ENCODE measurements at places on chromosomes 7 and 10.

- no peak for DNase-seq
Measured at GRCh38 chr10:103671126-103671895, 177.8 kb downstream of the NEURL1 start.

DNA sequence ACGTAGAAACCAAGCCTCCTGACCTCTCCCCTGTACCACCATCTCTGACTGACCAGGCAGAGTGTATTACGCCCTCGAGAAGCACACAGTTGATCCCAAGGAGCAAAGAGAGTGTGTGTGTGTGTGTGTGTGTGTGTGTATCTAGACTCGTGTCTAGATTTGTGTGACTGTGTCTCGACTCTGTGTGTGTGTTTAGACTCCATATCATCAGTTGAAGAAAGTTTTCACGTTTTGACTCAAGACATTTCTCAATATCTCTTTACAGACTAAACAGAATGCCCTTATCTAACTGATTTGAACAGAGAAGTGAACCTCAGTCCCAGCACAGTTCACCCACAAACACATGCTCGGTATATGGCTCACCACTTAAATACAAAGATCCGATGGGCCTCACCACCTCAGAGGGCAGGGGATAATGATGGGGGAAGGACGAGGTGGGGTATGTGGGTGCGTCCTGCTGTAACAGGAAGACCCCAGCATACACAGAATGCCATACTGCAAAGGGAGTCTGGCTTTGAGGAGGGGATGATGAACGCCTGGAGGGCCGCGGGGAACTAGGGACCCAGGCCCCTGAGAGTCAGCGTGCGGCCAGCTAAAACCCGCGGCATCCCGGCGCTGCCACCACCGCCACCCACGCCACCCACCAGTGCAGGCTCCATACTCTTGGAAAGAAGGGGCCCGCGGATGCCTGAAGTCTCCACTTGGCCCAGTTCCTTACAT lies 780 bp downstream of the ALDH18A1 start:
- no peak for DNase-seq

GRCh38 chr10:95035332-95036295 lies 33.7 kb downstream of the CYP2C8 start:
- DNase-seq = no peak

GRCh38 chr10:109695988-109696387 lies 227.3 kb downstream of the XPNPEP1 start:
- DNase-seq = no peak

- no peak for DNase-seq
Measured at GRCh38 chr7:6179620-6180343, 92.6 kb downstream of the CYTH3 start.

DNA sequence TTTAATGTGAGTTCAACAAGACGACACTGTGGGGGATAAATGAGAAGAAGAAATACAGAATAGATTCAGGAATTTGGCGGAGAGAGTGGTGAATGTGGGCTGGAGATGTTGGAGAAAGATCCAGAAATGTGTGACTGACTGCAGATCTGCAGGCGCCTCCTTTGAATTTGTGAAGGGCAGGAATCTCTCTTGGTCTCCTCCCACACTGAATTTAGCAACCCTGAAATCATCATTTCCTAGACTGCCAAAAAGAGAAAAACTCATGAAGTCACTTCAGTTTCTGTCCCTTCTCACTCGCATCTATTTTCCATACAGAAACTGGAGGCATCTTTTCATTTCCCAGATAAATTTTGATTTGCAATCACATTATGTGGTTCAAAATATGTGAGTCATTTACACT lies 128.7 kb downstream of the GNAI1 start:
- DNase-seq = no peak

GRCh38 chr7:14579971-14580370 lies 322.6 kb downstream of the DGKB start:
- DNase-seq = no peak
